ENCODE measurements at places on chromosomes 1 and 21.

DNA sequence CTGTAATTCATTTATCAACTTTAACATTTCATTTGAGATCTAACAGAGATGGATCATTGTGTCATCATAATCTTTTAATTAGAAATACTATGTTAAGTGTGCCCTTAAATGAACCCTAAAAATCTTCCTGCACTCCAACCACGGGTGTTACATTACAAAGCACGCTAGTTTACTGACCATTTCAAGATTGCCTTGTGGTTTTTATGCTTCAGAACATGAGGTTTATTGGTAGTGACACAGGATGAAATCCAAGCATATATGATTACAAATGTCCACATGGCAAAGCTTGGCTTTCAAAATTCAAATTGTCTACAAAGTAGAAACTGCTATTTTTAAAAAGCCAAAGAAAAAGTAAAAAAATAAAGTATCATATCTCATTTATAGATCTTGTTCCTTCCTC is 190.4 kb upstream of the USP25 start:
- no peak for DNase-seq

- DNase-seq, result no peak
Measured at GRCh38 chr1:203206129-203206687, 19.7 kb upstream of the CHI3L1 start.

GRCh38 chr1:188425687-188426086 is 1596.9 kb downstream of the PLA2G4A start:
- DNase-seq, result no peak

- DNase-seq, result no peak
Measured at GRCh38 chr1:20192364-20192763, 6.0 kb upstream of the PLA2G2C start.

- no peak for DNase-seq
Measured at GRCh38 chr1:55635856-55636255, 420.7 kb upstream of the USP24 start.

- no peak for DNase-seq
Measured at GRCh38 chr21:45539046-45539795, 3.0 kb downstream of the SLC19A1 start.

- no peak for DNase-seq
Measured at GRCh38 chr1:203627851-203628200, 1.2 kb downstream of the ATP2B4 start.

DNA sequence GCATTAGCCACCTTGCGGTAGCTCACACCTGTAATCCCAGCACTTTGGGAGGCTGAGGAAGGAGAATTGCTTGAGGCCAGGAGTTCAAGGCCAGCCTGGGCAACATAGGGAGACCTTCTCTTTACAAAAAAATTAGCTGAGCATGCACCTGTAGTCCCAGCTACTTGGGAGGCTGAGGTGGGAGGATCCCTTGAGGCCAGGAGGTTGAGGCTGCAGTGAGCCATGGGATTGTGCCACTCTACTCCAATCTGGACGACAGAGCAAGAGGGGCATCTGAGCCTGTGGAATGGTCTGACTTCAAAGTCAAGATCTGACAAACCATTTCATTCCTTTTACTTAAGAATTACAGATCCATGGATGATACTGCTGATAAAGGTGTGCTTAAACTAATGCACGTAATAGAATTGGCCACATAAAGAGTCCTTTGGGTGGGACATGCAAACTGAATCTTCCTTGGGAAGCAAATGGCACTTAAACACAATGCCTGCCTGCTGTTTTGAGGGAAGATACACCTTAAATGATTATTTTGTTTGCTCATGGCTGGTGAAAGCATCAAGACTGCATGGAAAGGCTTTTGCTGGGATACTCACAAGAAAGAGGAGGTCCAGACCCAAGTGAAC is 2.5 kb upstream of the TMEM201 start:
- DNase-seq, result no peak

DNA sequence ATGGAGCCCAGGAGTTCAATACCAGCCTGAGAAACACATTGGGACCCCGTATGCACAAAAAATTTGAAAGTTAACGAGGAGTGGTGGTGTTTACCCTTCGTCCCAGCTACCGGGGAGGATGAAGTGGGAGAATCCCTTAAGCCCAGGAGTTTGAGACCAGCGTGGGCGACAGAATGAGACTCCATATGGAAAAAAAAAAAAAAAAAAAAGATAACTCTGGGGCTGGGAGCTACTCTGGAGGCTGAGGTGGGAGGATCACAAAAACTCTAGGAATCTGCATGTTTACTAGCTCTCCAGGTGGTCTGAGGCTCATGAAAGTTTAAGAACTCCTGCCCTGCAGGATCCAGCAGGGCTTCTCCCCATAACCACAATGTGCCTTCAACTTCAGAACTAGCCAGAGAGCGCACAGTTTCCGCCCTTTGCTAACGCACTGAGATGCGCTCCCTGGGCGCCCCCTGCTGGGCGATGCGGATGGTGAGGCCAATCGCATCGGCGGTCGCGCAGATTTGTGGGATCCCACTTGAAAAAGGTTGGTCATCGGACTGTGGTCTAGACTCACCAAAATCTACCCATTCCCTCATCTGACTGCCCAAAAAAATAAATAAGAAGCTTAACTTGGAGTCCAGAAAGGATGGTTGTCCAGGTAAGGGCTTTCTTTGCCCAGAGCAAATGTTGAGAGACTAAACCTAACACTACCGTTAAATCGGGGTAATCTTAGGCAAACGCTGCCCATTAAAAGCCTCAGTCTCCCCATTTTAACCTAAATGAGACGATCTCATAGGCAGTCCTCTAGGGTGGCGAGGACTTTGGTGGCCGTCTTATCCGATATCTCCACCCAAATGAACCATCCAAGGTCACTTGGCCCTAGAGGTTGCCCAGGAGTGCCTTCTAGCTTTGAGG is 8.8 kb downstream of the ZNF683 start:
- peak; percentile 84 for DNase-seq

GRCh38 chr21:45408271-45408791 is 3.4 kb downstream of the COL18A1 start:
- no peak for DNase-seq

GRCh38 chr1:70504821-70505193 is 93.7 kb downstream of the CTH start:
- no peak for DNase-seq

DNA sequence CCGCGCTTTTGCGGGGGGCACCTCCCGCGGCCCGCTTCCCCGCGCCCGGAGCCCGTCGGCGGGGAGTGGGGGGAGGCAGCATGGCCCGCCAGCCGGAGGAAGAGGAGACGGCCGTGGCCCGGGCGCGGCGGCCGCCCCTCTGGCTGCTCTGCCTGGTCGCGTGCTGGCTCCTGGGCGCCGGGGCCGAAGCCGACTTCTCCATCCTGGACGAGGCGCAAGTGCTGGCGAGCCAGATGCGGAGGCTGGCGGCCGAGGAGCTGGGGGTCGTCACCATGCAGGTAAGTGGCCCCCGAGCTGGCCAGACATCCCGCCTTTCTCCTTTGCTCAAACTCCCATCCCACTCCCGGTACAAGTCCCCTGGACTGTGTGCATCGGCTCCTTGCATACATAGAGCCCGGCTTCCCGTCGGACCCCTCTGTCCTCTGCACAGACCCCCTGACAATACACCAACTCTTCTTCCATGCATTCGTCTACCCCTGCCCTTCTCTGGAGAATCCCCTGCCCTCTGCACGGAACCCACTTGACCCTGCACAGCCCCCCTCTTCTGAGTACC is 812 bp downstream of the CACHD1 start:
- DNase-seq, result no peak

DNA sequence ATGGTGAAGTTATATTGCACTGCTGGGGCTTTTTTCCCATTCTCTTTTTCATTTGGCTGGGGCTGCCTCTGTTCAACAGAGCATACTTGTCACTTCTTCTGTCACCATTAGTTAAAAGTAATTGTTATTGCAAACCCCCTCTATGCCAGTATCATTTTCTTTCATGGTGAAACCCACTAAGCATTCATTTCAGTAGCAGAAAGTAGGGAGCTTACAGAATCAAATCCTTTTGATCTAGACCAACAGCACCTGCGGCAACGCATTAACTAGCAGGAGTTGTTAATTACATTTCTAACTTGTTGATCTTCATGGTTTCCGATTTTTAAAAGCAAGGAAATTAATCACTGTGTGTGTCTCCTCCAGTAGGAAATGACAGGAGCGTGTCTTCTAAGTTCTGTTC is 15.0 kb downstream of the SMYD2 start:
- DNase-seq, result no peak

All from GDM1 (cell line).